ENCODE measurements at places on chromosomes 6 and 20.

- H3K27me3 ChIP-seq = no peaks in the 10 kb centered on the region
- no peaks in the 10 kb centered on the region for H3K36me3 ChIP-seq
- DNase-seq = no peak
- peaks cover 3% of the 10 kb centered on the region for H3K4me1 ChIP-seq
- H3K27ac ChIP-seq = no peak overlapping the region
Observed at GRCh38 chr20:8304124-8304816, 172.2 kb downstream of the PLCB1 start.

DNA sequence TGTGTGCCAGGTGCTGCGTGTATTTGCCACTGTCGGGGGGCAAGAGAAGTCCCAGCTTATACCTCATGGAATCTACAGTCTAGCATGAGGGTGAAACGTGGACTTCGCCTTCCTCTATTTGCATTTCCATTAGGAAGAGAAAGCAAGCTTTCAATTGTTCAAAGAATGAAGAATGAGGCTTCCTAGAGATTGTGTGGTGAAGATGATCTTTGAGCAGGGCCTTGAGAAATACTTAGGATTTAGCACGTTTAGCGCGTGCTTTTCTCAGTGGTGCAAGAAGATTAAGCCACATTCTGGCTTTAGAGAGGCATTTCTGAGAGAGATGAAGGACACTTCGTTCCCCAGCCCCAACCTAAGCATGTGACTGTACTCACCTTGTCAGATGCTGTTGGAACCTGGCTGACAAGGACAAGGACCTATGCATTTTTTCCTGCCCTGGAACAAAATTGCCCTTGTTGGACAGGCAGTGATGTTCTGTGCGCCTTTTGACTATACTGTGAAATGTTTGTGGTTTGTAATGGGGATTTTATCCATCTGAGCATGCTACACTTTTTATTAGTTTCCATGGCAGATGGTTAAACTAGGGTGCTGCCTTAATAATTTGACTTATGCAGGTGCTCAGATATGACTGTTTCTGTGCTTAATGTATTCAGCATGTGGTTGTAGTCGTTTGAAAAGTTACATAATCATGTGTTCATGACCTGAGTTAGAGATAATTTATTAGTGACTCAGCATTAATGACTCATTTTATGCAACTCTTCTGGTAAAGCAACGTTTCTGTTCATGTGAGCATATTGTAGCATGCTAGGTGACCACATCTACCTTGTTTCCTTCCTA, 10.7 kb downstream of the TULP4 start:
- peaks cover 40% of the 10 kb centered on the region for H3K4me1 ChIP-seq
- no peak overlapping the region for H3K27ac ChIP-seq
- H3K27me3 ChIP-seq = no peaks in the 10 kb centered on the region
- DNase-seq = no peak
- H3K36me3 ChIP-seq = peaks cover 8% of the 10 kb centered on the region

DNA sequence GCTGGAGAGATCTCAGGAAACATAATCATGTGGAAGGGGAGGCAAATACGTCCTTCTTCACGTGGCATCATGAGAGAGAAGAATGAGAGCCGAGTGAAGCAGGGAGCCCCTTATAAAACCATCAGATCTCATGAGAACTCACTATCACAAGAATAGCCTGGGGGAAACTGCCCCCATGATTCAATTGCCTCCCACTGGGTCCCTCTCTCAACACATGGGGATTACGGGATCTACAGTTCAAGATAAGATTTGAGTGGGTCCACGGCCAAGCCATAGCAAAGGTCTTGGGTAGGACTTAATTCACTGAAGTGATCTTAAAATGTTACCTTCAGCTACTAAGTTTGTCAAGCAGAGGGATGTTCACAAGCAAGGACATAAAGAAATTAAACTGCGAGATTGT, 162.2 kb downstream of the ADGRG6 start:
- H3K4me1 ChIP-seq = peaks cover 2% of the 10 kb centered on the region
- H3K27ac ChIP-seq = no peak overlapping the region
- no peak overlapping the region for H3K4me3 ChIP-seq
- peaks cover 9% of the 10 kb centered on the region for H3K27me3 ChIP-seq
- no peak for DNase-seq
- H3K36me3 ChIP-seq = peaks cover 4% of the 10 kb centered on the region

GRCh38 chr20:63145156-63145555, 70.8 kb downstream of the YTHDF1 start:
- peaks cover 32% of the 10 kb centered on the region for H3K27me3 ChIP-seq
- no peaks in the 10 kb centered on the region for H3K36me3 ChIP-seq

GRCh38 chr6:87407561-87407900, 241 bp upstream of the CFAP206 start:
- peaks cover 8% of the 10 kb centered on the region for H3K4me1 ChIP-seq
- H3K27me3 ChIP-seq = peaks cover 23% of the 10 kb centered on the region
- peaks cover 4% of the 10 kb centered on the region for H3K36me3 ChIP-seq
- peak overlapping the region; percentile 82 for H3K27ac ChIP-seq

GRCh38 chr6:47306887-47307286, 2.8 kb downstream of the TNFRSF21 start:
- peaks cover 67% of the 10 kb centered on the region for H3K27me3 ChIP-seq
- H3K36me3 ChIP-seq = peaks cover 4% of the 10 kb centered on the region
- H3K4me1 ChIP-seq = peaks cover 6% of the 10 kb centered on the region
- H3K27ac ChIP-seq = no peak overlapping the region

DNA sequence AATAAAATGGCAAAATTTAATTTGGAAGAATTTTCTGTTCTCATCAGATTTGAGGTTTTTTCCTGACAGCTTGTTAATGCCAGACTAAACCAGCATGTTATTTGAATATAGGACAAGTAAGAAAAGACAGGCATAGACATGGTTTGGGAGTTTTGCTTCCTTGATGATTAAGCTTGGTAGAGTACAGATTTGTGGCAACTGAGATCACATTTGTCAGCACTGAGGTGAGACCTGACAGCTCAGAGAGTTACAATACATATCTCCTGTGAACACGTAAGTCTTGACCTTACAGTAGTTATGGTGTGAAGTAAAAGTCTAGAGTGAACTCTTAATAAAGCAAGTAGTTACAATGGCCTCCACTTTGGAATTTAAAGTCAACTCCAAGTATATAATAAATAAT, 34.5 kb downstream of the CENPW start:
- H3K27me3 ChIP-seq = no peaks in the 10 kb centered on the region
- H3K36me3 ChIP-seq = no peaks in the 10 kb centered on the region
- H3K27ac ChIP-seq = no peak overlapping the region
- DNase-seq = no peak

DNA sequence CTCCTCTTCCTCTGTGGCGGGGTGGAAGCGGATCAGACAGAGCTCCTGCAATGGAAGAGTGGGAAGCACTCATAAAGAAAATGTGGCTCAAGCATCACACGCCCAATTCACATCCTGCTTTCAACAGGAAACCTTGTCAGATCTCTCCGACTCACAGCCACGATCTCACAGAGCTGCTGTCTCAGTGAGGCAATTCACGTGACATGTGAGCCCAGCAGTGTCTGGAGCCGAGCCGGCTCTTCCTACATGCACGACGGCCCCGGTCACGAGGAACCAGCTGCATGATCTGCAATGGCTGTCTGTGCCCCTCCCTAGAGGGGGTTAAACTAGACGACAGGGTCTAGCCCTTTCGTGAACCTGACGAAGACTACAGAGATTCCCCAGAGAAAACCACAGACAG, 29.5 kb upstream of the TCFL5 start:
- H3K36me3 ChIP-seq = peaks cover 2% of the 10 kb centered on the region
- peaks cover 13% of the 10 kb centered on the region for H3K4me1 ChIP-seq
- DNase-seq = no peak
- peak overlapping the region; percentile 79 for H3K27ac ChIP-seq

- peaks cover 48% of the 10 kb centered on the region for H3K4me1 ChIP-seq
- no peaks in the 10 kb centered on the region for H3K27me3 ChIP-seq
- H3K4me3 ChIP-seq = no peak overlapping the region
- DNase-seq = no peak
- H3K27ac ChIP-seq = peak overlapping the region; percentile 85
Observed at GRCh38 chr20:33848391-33848790, 37.2 kb downstream of the CHMP4B start.
